ENCODE measurements at places on chromosomes 2 and 18.

GRCh38 chr2:165173215-165173614 lies 30.6 kb downstream of the SCN3A start:
- no peak for DNase-seq

DNA sequence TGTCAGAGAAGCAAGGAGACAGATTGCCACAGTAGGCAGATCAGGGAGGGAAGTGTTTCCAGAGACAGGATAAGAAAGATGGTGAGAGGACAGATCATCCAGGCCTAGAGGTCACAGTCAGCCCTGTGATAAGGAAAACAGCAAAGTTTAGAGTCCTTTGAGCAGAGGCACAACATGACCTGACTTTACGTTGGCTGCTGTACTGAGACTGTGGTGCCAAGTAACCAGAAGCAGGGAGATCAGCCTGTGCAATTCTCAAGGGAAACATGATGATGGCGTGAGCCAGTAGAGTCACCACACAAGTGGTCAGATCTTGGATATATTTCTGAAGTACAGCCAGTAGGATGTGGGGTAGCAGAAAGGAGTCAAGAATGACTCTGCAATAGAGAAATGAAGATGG lies 43.7 kb downstream of the SMC6 start:
- DNase-seq, result no peak

GRCh38 chr2:9533663-9534062 lies 22.0 kb downstream of the ADAM17 start:
- DNase-seq, result no peak

DNA sequence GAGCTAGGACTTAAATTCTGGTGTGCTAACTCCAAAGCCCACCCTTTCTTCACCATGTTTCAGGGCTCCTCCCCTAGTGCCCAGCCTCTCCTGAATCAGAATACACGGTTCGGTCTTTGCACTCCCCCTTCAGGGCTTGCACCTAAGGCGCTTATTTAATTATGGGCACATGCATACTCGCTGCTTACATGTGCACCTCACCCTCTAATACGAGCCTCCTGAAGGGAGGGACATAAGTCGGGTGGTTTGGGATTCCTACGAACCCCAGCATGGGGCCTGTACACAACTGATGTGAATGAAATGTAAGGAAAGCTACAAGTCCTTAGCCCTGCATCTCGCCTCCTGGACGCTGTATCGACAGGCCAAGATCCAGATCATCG lies 435 bp downstream of the IFT172 start:
- DNase-seq, result no peak

GRCh38 chr2:56816666-56817065 lies 632.9 kb downstream of the CCDC85A start:
- no peak for DNase-seq

DNA sequence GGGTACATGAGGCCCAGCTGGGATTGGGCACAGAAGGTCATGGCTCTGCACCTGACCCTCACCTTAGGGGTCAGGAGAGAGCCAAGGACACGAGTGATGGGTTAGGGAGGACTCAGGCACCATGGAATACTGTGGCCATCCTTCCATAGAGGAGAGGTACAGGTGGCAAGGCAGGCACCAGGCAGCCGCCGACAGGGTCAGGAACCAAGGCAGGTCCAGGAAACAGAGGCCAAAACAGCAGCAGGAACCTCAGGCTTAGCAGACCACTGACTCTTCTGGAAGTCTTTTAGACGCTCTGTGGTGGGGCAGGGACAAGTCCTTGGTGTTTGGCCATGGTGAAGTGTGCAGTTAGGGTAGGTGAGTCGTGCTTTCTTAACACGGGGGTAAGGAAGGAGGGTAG lies 128.0 kb downstream of the NEDD4L start:
- no peak for DNase-seq

DNA sequence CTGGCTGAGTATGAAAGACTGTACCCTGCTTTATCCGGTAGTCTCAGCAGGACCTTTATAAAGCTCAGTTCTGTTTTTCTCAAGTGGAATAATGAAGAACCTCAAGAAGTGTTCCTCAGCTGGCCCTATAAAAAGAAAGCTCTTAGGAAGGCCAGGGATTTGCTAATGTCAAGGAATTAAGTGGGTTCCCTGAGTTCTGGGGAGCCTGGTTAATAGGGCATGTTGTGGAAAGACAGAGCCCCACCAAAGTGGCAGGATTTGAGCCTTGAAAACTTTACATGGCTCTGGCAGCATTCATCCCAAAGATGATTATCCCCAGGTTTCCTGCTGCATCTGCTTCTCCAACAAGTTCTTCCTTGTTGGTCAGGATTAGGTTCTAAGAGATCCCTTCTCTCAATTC lies 6.9 kb upstream of the DYSF start:
- DNase-seq, result no peak

DNA sequence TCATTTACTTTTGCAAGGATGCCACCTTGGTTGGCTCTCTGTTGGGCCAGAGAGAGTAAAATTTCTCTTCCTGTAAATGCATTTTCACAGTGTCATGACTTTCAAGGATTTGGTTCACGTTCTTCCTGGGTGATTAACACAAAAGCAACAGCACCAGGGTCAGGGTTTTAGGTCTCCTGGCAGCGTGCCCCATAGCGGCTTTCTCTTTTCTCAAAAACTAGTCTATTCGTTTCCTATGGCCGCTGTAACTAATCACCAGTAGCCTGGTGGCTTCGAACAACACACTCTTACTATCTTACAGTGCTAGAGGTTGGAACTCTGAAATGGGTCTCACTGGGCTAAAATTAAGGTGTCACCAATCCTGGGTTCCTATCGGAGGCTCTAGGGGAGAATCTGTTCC lies 56.3 kb upstream of the ACMSD start:
- DNase-seq, result no peak

GRCh38 chr2:105127289-105127915 lies 89.5 kb downstream of the MRPS9 start:
- no peak for DNase-seq

DNA sequence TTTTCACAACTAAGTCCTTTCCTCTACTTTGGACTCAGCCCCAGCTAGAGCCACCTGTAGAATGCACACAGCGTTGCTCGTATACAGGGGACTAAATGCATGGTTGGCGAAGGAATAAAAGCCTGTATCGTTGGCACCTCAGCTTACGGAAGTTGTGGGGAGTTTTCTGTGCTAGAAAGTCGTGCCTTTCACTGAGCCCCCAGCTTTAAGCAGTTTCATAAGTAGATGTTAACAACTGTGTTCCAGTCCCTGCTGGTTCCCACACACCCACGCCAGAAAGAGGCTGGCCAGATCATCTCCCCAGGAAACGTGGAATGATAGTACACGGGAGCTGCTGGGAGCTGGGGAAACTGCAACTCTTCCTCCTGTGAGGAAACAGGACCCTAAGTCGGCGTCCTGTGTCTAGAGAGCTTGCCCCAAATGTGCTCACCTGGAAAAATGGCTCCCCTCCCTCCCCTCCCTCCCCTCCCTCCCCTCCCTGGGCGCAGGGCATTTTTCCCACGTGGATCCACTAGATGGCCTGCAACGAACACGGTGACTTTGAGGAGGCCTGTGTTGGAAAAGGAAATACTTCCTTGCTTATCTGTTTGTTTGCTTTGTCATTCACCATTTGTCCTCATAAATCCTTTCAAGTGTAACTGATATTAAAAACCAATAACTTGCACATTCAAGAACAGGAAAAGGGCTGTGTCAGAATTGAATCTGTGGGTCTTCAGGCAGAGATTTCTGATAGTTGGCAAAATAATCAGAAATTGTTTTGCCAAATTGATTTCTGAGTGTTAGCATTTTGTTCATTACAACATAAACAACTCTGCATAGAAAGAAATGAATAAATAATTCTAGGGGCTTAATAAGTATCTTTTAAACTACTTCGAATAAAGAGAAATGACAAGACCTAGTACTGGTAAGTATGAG lies 43.9 kb upstream of the RFX8 start:
- DNase-seq, result no peak

GRCh38 chr2:159456500-159457426 lies 159.6 kb downstream of the BAZ2B start:
- DNase-seq, result no peak

DNA sequence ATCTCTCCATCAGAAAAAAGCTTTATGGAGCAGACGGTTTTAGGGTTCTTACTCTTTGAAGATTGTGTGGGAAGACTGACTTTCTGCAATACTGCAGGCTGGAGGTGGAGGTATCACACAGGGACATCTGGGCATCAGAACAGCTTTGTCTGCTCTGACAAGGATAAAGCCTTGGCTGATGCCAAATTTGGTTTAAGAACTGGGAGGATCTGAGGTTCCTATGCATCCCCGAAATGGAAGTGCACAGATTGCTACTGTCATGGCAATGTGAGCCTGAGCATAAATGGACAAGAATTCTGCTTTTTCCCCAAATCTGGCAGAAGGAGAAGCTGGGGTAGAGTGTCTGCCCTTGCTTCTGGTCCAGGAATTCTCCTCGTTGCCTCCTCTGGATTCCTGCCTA lies 424.3 kb downstream of the SLC4A3 start:
- no peak for DNase-seq

DNA sequence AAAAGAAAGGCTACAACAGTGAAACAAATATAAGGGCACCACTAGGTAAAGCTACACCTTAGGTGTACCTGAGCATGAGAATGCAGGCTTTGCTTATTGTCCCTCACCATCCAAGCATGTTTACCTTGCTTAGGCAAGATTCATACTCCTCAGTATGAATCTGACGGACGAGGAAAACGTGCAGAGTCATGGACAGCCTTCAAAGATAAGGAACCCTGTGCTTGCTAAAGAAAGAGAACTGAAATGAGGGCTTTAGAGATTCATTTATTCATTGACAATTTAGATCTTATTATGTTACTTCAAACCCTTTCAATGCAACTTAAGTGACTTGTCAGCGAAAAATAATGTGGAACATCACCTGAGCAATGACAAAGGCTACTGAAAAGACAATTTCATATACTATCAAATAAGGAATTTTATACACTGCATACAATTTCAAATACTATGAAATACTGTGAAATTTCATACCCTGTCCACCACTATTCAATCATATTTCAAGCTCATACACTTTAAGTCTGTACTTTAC lies 21.7 kb downstream of the CLASP1 start:
- DNase-seq, result no peak

DNA sequence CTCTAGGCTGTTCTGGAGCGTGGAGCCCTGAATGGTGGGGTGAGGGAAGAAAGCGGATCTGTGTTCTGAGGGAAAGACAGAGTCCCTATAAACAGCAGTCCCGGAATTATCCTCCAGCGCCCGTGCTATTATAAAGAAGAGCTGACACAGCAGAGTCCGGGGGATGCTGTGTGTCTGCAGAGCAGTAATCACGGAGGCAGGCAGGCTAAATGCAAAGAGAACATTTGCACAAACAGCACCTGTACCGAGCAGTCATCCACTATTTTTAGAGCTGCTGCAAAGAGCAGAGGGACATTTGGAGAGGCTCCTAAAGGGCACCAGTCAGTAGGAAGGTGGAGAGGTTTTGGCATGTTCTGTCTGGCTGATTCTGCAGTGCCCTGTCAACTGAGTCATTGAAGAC lies 293.8 kb upstream of the SLC14A2 start:
- DNase-seq, result no peak

DNA sequence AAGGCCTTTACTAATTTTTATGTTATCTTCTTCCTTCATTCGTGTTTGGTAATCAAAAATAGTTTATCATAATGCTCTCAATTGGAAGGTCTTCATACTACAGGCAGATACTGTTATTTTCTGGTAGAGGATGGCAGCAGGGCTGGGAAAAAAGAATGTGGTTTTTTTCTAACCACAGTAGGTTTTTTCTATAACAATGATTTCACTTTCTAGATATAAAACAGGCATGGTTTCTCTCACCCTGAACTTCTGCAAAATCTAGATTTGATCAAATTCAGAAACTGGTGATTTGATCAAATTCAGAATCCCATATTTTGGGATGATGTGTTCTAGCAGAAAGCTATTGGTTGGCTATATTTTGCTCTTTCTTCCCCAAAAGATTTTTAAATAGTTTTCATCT lies 27.6 kb downstream of the BCL11A start:
- DNase-seq, result no peak

DNA sequence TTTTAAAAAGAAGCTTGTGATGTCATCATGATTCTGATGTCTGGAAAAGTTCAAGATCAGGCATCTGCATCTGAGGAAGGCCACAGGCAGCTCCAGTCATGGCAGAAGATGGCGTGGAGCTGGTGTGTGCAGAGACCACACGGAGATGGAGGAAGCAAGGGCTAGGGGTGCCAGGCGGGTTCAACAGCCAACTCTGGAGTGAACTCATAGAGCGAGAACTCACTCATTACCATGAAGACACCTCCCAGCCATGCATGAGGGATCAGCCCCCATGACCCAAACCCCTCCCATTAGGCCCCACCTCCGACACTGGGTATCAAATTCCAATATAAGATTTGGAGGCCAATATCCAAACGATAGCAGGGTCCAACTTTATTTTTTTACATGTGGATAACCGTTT lies 61.6 kb downstream of the KCNG2 start:
- DNase-seq, result no peak

- DNase-seq, result no peak
These were observed 28.0 kb downstream of the SRSF7 start for GRCh38 chr2:38723173-38723572.

GRCh38 chr2:43031471-43032212 lies 194.8 kb downstream of the ZFP36L2 start:
- DNase-seq, result no peak

- no peak for DNase-seq
These were observed 4.0 kb downstream of the B4GALT6 start for GRCh38 chr18:31680433-31680811.

GRCh38 chr18:75478996-75479880 lies 51.7 kb upstream of the SMIM21 start:
- DNase-seq, result no peak
